ENCODE measurements at places on chromosomes 3 and 15.

- no peak for DNase-seq
- peak overlapping the region; percentile 24 for H3K27ac ChIP-seq
- no peaks in the 10 kb centered on the region for H3K36me3 ChIP-seq
- peaks cover 27% of the 10 kb centered on the region for H3K27me3 ChIP-seq
Observed at GRCh38 chr3:120181632-120182031, 87.4 kb upstream of the GSK3B start.

GRCh38 chr15:56232058-56232457 lies 11.6 kb downstream of the RFX7 start:
- DNase-seq, result no peak
- H3K27me3 ChIP-seq, result no peaks in the 10 kb centered on the region
- no peak overlapping the region for H3K4me3 ChIP-seq
- H3K36me3 ChIP-seq, result no peaks in the 10 kb centered on the region
- H3K27ac ChIP-seq, result no peak overlapping the region

DNA sequence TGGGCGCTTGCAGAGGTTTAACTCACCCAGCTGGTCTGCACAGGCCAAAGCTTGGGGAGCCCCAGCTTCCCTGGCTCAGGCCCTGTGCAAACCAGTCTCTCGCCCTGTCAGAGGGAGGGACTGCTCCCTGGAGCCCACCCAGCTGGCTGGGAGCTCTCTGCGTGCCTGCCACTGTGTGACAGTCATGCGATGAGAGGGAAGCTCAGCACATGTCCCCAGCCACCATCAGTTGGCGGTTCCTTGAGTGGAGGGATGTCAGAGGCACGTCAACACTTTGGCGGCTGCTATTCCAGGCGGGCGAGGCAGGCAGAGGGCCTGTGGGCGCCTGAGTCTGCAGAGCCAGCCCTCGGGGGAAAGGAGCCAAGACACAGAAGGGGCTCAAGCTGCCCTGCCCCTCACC lies 324.6 kb downstream of the UACA start:
- no peak overlapping the region for H3K4me3 ChIP-seq
- peaks cover 3% of the 10 kb centered on the region for H3K36me3 ChIP-seq
- H3K27me3 ChIP-seq, result peaks cover 41% of the 10 kb centered on the region
- DNase-seq, result no peak
- H3K4me1 ChIP-seq, result peaks cover 14% of the 10 kb centered on the region

GRCh38 chr3:187066228-187066995 lies 72.9 kb downstream of the RPL39L start:
- peaks cover 48% of the 10 kb centered on the region for H3K36me3 ChIP-seq
- H3K27me3 ChIP-seq, result no peaks in the 10 kb centered on the region
- peak overlapping the region; percentile 44 for H3K27ac ChIP-seq
- no peak overlapping the region for H3K4me3 ChIP-seq
- H3K4me1 ChIP-seq, result peaks cover 43% of the 10 kb centered on the region

DNA sequence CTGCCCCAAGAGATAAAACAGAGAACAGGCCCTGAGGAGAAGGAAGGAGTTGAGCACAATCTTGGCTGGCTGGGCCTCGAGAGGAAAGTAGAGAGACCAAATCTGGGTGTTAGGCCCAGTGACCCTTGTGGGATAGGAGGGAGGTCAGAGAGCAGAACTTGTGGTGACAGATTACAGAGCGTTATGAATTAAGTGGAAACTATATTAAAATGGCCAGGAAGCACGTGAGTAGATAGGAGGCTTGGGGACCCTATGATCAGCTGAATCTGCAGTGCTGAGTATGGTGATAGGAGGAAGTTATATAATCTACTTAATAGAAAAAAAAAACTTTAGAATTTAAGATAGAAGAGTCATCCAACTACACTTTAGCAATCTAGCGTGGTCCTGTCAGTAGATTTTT lies 30.0 kb downstream of the ST6GAL1 start:
- peak overlapping the region; percentile 35 for H3K4me3 ChIP-seq
- H3K27me3 ChIP-seq, result no peaks in the 10 kb centered on the region
- H3K36me3 ChIP-seq, result peaks cover 32% of the 10 kb centered on the region
- H3K4me1 ChIP-seq, result peaks cover 53% of the 10 kb centered on the region
- peak overlapping the region; percentile 89 for H3K27ac ChIP-seq

- H3K36me3 ChIP-seq, result no peaks in the 10 kb centered on the region
- H3K4me3 ChIP-seq, result no peak overlapping the region
- no peak for DNase-seq
- peaks cover 36% of the 10 kb centered on the region for H3K27me3 ChIP-seq
- H3K27ac ChIP-seq, result no peak overlapping the region
- H3K4me1 ChIP-seq, result no peaks in the 10 kb centered on the region
Observed at GRCh38 chr15:100824211-100824610, 55.4 kb upstream of the ALDH1A3 start.

DNA sequence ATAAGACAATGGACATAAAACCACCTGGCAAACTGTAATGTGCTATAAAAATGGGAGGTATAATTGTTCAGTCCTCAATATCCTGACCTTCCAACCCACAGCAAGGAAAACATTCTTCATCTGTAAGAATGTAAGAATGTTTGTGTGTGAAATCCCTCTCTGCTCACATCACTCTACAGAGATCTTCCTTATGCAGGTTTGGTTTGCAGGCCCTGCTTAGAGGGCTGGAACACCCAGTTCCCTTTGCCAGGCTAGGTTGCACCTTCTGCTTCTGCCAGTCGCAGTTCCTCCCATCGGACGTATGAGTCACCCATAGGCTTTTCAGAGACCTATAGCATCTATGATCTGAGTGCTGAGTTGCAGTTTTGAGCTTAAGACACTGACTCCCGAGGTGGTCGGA lies 24.1 kb upstream of the MINAR1 start:
- no peak for DNase-seq
- H3K27me3 ChIP-seq, result no peaks in the 10 kb centered on the region
- no peaks in the 10 kb centered on the region for H3K36me3 ChIP-seq

- H3K27me3 ChIP-seq, result no peaks in the 10 kb centered on the region
- peak overlapping the region; percentile 55 for H3K27ac ChIP-seq
- peaks cover 37% of the 10 kb centered on the region for H3K36me3 ChIP-seq
- no peak overlapping the region for H3K4me3 ChIP-seq
- peaks cover 9% of the 10 kb centered on the region for H3K4me1 ChIP-seq
Observed at GRCh38 chr3:42192334-42193200, 73.4 kb downstream of the CCK start.

GRCh38 chr3:169420429-169420828 lies 243.1 kb downstream of the MECOM start:
- H3K4me3 ChIP-seq, result no peak overlapping the region
- no peak for DNase-seq
- H3K4me1 ChIP-seq, result no peaks in the 10 kb centered on the region
- no peaks in the 10 kb centered on the region for H3K27me3 ChIP-seq

DNA sequence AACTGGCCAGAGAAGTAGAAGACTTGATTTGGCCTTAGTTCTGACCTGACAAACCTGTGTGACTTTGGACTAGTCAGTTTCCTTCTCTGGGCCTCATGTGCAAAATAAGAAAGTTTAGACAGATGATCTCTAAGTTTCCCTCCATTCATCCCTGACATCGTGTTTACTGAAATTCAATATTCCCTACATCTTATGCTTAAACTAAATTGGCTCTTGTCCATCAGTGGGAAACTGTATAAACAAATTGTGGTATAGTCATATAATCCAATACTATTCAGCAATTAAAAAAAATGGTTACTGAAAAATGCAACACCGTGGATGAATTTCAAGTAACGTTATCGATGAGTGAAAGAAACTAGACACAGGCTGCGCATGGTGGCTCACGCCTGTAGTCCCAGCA lies 64.4 kb upstream of the HRH1 start:
- H3K27ac ChIP-seq, result no peak overlapping the region
- no peak overlapping the region for H3K4me3 ChIP-seq
- DNase-seq, result no peak

GRCh38 chr3:58474967-58475578 lies 16.8 kb upstream of the KCTD6 start:
- no peak for DNase-seq
- peak overlapping the region; percentile 18 for H3K27ac ChIP-seq
- H3K36me3 ChIP-seq, result peaks cover 3% of the 10 kb centered on the region

DNA sequence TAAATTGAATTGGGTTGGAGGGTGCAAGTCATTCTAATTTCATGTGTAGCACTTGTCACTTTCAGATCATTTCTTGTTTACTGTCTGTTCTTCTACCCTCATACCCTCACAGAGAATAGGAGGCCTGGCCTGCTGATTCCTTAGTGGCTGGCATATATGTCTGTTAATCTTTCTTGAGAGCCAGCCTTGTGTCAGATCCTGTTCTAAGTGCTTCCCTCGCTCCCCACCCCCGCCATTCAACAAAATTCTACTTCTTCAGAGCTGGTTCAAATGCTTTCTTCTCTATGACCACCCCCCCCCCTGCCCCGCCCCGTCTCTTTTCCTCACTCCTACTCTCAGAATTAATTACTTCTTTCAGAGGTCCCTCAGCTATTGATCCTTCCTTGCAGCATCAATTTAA lies 1.5 kb upstream of the U2SURP start:
- H3K27me3 ChIP-seq, result peaks cover 16% of the 10 kb centered on the region
- H3K4me3 ChIP-seq, result no peak overlapping the region
- H3K36me3 ChIP-seq, result peaks cover 16% of the 10 kb centered on the region
- DNase-seq, result no peak
- H3K4me1 ChIP-seq, result peaks cover 23% of the 10 kb centered on the region
- H3K27ac ChIP-seq, result no peak overlapping the region

DNA sequence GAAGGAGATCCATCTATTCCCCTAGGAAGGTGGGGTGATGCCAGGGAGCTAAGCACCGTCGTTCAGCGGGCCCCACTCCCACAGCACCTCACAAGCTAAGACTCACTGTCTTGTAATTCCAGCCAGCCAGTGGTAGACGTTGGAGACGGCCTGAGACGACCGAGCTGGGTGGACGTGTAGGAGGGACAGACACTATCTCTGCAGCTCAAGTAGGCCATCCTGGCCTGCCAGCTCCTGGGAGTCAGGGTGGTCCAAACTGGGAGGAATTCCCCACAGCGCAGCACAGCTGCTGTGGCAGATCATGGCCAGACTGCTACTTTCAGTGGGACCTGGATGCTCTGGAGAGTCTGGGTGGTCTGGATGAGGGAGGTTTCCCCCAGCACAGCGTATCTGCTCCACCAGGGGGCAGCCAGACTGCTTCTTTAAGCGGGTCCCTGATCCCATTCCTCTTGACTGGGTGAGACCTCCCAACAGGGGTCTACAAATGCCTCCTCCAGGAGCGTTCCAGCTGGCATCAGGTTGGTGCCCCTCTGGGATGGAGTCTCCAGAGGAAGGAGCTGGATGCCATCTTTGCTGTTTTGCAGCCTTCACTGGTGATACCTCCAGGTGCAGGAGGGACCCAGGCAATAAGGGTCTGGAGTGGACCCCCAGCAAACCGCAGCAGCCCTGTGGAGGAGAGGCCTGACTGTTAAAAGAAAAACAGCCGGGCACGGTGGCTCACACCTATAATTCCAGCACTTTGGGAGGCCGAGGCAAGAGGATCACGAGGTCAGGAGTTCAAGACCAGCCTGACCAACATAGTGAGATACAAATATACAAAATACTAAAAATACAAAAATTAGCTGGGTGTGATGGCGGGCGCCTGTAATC lies 27.6 kb downstream of the GNB5 start:
- H3K4me3 ChIP-seq, result no peak overlapping the region
- peak; percentile 17 for DNase-seq
- no peaks in the 10 kb centered on the region for H3K27me3 ChIP-seq
- H3K36me3 ChIP-seq, result peaks cover 28% of the 10 kb centered on the region

- no peak overlapping the region for H3K4me3 ChIP-seq
- H3K4me1 ChIP-seq, result peaks cover 6% of the 10 kb centered on the region
- H3K27me3 ChIP-seq, result peaks cover 40% of the 10 kb centered on the region
- DNase-seq, result no peak
Observed at GRCh38 chr3:194773771-194774455, 88.2 kb downstream of the FAM43A start.

- H3K4me1 ChIP-seq, result no peaks in the 10 kb centered on the region
- H3K4me3 ChIP-seq, result no peak overlapping the region
- H3K27me3 ChIP-seq, result no peaks in the 10 kb centered on the region
- peak overlapping the region; percentile 63 for H3K27ac ChIP-seq
Observed at GRCh38 chr15:68200016-68200861, 4.9 kb downstream of the CALML4 start.

DNA sequence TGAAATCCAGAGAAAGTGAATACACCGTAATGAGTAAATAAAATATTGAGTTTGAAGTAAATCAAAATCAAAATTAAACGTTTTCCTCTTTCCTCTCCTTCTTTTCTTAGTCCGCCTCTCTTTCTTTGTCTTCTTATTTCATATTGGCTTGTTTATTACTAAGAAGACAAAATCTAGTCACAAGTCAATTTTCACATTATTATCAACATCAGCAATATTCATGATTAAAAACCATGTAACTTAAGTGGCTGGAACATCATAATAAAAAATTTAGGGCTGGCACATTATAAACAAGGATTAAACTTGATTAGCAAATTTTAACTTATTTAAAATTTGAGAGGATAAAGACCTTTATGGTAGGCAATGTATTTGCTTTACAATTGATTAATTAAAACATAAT lies 61.4 kb downstream of the BCHE start:
- no peak for DNase-seq
- H3K27me3 ChIP-seq, result no peaks in the 10 kb centered on the region
- no peak overlapping the region for H3K4me3 ChIP-seq
- H3K36me3 ChIP-seq, result no peaks in the 10 kb centered on the region
